Activated T-cell treated with anti-CD3 and anti-CD28 coated beads, Interleukin-2, amount 50 U/mL, for 4 hours (primary cell): ENCODE measurements at places on chromosomes 1 and 21. TPM values are rescaled to one million over a fixed set of nuclear protein-coding genes. Genes with fewer than 3 reads are reported as not detected.

- peak; percentile 47 for DNase-seq
Measured at GRCh38 chr1:100400404-100400803, 48.1 kb downstream of the CDC14A start.

DNA sequence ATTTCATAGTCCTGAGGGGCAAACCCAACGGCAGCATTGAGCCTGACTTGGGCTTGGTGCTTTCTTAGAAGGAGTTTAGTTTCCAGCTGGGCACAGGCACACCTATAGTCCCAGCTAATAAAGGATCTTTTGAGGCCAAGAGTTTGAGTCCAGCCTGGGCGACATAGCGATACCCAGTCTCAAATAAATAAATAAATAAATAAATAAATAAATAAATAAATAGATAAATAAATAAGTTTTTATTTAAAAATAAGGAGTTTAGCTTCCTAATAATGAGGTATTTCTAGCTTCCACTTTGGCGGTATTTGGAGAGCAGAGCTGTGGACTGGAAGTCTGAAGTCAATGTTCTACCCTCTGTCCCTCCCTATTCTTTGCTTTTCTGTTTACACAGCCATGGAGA, 186.6 kb downstream of the URB2 start:
- DNase-seq: no peak

GRCh38 chr1:182484531-182485257, 34.7 kb downstream of the RGSL1 start:
- no peak for DNase-seq

The ZNF684 gene
- total RNA-seq: 3.0 TPM

GRCh38 chr1:25476186-25477097, 45.7 kb downstream of the MACO1 start:
- no peak for DNase-seq

DNA sequence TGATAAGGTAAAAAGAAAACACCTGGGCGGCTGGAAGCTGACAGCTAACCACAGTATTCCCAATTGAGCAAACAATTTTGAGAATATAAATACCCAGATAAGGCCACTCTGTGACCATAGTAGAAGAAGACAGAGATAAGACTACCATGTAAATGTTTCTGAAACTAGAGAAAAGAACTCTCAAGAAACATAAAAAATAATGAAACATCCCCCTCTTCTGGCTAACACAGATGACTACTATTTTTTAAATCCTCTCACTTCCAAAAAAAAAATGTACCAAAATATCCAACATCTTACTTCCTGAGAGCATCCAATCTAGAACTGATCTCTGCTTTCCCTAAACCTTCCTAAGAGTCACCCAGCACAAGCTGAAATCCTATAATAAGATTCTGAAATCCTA, 125.9 kb downstream of the HFM1 start:
- DNase-seq: no peak

GRCh38 chr1:18836654-18837053, 22.8 kb downstream of the TAS1R2 start:
- DNase-seq: no peak
